ENCODE measurements at places on chromosomes 5 and 9.

GRCh38 chr5:2724031-2724581, 27.4 kb downstream of the IRX2 start:
- DNase-seq, result no peak

DNA sequence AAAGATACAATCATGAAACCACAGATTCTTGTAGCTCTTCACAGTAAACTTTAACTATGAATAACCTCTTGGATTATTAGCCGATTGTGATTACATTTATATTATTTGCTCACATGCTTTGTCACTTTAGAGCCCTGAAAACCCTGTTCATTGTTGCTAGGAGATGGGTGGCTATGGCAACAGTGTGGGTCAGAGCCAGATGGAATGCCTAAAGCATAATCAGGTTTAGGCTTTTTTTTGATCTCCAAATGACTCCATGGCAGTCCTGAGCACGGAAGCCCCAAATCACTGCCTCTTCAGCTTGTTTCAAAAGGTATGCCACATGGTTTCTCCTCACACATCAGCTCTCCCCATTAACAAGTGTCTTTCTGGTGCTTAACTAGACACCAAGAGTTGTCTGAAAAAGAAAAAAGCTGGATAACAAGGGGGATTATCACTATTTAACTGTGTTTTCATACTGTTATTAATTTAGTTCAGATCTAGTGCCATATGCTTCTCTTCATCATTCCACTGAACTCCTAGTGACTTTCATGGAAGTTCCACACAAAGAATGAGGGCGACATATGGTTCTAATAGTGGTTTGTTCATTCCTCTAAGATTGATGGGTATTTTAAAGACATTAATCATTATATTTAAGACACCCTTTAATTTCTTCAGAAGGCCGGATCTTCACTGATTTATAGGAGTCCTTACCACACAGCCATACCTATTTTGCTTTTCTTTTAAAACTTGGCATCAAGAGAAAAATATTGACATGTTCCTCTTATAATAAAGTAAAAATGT, 88.8 kb upstream of the PAM start:
- DNase-seq, result no peak

DNA sequence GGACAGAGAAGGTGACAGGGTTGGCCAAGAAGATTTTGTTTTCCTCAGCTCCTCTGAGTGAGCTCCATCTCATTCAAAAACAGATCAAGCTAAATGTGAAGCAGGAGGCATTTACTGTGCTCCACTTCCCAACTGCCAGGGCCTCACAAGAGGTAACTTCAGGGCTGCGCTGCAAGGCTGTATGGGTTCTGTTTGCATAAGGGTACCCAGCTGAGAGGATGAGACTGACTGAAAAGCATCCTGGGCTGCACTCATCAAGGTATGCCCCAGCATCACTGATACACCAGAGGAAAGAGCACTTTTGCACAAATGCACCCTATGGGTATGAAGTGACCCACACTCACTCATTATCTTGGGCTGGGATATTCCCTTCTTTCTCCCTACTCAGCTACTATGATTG, 316.2 kb upstream of the HAPLN1 start:
- DNase-seq, result no peak

GRCh38 chr5:160887780-160888179, 35.8 kb upstream of the ATP10B start:
- DNase-seq, result no peak

GRCh38 chr5:122156724-122157325, 27.5 kb downstream of the ZNF474 start:
- no peak for DNase-seq

- no peak for DNase-seq
These were observed 10.9 kb upstream of the IL3 start for GRCh38 chr5:132049559-132049958.

GRCh38 chr5:176780176-176781053, 29.9 kb upstream of the UNC5A start:
- DNase-seq, result no peak
